Osteocyte (in vitro differentiated cells): ENCODE measurements at places on chromosomes 1 and 21. TPM values are rescaled to one million over a fixed set of nuclear protein-coding genes. Genes with fewer than 3 reads are reported as not detected.
A peak's percentile ranks its signal among the peaks of the same experiment; 100 is the strongest.

- H3K27me3 ChIP-seq = no peaks in the 10 kb centered on the region
- no peak overlapping the region for H3K4me3 ChIP-seq
- DNase-seq = no peak
- peaks cover 10% of the 10 kb centered on the region for H3K4me1 ChIP-seq
- H3K27ac ChIP-seq = no peak overlapping the region
Measured at GRCh38 chr1:191963781-191964455, 194.3 kb upstream of the RGS18 start.

DNA sequence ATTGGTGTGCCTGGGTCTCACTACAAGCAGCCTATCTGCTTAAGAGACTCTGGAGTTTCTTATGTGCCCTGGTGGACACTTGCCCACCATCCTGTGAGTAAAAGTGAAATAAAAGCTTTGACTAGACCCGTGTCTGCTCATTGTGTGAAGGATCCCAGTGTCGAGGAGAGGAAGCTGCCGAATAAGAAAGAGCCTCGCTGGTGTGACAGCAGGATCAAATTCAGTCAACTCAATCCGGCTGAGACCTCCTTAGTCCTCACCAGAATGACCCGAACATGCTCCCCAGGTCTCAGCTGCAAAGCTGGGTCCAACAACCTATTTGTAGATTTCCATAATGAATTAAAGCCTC is 14.8 kb downstream of the CD2 start:
- H3K27me3 ChIP-seq = peaks cover 17% of the 10 kb centered on the region
- H3K4me1 ChIP-seq = no peaks in the 10 kb centered on the region
- H3K4me3 ChIP-seq = no peak overlapping the region
- H3K27ac ChIP-seq = no peak overlapping the region
- DNase-seq = no peak

The PADI4 gene
- total RNA-seq = 0.50 TPM in 1 of 2 replicates, not detected in the other

The IGSF9 gene
- total RNA-seq = not detected in 2 replicates

The LCE1B gene
- not detected in 2 replicates for total RNA-seq

GRCh38 chr1:89580036-89580435 is 52.9 kb upstream of the LRRC8C start:
- no peak overlapping the region for H3K4me3 ChIP-seq
- no peaks in the 10 kb centered on the region for H3K4me1 ChIP-seq
- DNase-seq = no peak
- no peaks in the 10 kb centered on the region for H3K27me3 ChIP-seq

The KCNE2 gene
- 0.56 TPM in 1 of 2 replicates, not detected in the other for total RNA-seq

The CFHR5 gene
- total RNA-seq = not detected in 2 replicates

- no peaks in the 10 kb centered on the region for H3K27me3 ChIP-seq
- no peak overlapping the region for H3K4me3 ChIP-seq
- no peaks in the 10 kb centered on the region for H3K4me1 ChIP-seq
- H3K36me3 ChIP-seq = no peaks in the 10 kb centered on the region
Measured at GRCh38 chr1:92743221-92743620, 41.7 kb downstream of the EVI5 start.

The STPG1 gene
- total RNA-seq = 5.3 and 5.4 TPM in 2 replicates

The RIPPLY3 gene
- 0.21 and 0.27 TPM in 2 replicates for total RNA-seq

The IFFO2 gene
- total RNA-seq = 6.8 and 8.0 TPM in 2 replicates

- no peaks in the 10 kb centered on the region for H3K36me3 ChIP-seq
- no peaks in the 10 kb centered on the region for H3K27me3 ChIP-seq
- DNase-seq = no peak
- H3K27ac ChIP-seq = peak overlapping the region; percentile 56
- peaks cover 83% of the 10 kb centered on the region for H3K4me1 ChIP-seq
- H3K4me3 ChIP-seq = peak overlapping the region; percentile 3
Measured at GRCh38 chr1:94329986-94330385, 88.2 kb upstream of the ABCD3 start.

The NR0B2 gene
- not detected in 2 replicates for total RNA-seq

The SLC9A1 gene
- 32.5 and 34.2 TPM in 2 replicates for total RNA-seq

DNA sequence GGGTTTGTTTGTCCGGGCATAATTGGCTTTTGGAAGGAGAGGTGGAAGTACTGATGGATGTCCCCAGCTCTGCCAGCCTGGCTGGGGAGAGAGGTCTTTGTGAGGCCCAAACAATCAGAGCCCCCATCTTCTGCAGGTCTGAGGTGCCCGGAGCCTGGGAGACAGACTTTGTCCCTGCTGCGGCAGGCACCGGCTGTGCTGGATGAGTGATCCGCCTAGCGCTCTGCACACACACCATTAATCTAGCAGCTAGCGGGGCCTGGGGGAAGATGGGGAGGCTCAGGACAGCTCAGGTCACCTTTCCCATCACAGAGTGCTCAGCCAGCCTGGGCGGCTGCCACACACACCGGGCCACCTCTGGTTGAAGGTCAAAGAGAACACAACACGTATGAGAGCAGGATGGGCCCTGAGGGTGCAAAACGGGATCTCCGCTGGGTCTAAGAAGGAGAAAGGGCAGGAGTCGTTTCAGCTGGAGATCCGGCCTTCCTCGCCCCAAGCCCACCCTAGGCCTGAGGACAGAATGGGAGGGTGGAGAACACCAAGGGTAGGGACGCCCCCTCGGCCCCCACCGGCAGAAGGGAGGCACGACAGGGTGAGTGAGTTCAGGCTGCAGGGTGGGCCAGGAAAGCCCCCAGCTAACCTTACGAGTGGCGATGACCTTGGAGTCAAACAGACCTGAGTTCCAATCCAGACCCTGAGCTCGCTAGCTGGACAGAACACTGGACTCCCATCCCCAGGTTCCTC is 341.8 kb downstream of the NPHP4 start:
- H3K4me1 ChIP-seq = no peaks in the 10 kb centered on the region
- H3K4me3 ChIP-seq = no peak overlapping the region
- H3K36me3 ChIP-seq = no peaks in the 10 kb centered on the region
- DNase-seq = peak; percentile 81

DNA sequence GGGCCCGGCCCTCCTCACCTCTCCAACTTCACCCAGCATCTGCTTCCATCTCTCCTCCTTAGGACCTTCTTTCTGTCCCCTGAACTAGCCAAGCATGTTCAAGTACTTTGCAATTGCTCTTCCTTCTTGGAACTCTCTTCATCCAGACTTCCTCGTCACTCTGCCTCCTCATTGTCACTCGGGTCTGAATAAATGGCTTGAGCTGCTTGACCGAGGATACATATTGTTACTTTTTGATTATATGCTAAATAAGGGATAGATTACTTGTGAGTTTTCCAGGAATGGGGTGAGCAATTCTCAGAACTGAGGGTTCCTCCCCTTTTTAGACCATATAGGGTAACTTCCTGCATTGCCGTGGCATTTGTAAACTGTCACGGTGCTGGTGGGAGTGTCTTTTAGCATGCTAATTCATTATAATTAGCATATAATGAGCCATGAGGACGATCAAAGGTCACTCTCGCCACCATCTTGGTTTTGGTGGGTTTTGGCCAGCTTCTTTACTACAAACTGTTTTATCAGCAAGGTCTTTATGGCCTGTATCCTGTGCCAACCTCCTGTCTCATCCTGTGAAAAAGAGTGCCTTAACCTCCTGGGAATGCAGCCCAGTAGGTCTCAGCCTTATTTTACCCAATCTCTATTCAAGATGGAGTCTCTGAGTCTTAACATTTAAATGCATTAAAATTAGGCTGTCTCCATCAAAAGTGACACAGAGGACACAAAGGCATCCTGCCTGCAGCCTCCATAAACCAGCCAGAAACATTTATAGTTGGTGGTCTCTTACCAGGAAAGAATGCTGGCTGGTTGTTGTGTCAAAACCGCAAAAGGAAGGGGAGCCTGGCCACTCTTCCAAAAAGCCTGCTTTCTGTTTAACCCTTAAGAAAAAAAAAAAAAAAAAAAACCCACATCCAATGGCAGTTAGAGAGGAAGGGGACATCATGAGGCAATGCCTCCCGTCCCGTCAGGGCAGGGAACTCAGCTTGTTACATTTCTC is 179.3 kb downstream of the KAZN start:
- H3K4me3 ChIP-seq = no peak overlapping the region
- DNase-seq = no peak
- peaks cover 1% of the 10 kb centered on the region for H3K27me3 ChIP-seq
- H3K36me3 ChIP-seq = no peaks in the 10 kb centered on the region
- no peak overlapping the region for H3K27ac ChIP-seq
